ENCODE measurements at places on chromosomes 3 and 15. TPM values are rescaled to one million over a fixed set of nuclear protein-coding genes. Genes with fewer than 3 reads are reported as not detected.

GRCh38 chr15:60003243-60004008 is 685 bp upstream of the FOXB1 start:
- DNase-seq = no peak

Gene IGF2BP2
- total RNA-seq = 60.9 TPM

GRCh38 chr3:40337136-40338108 is 27.9 kb downstream of the EIF1B start:
- DNase-seq = no peak

DNA sequence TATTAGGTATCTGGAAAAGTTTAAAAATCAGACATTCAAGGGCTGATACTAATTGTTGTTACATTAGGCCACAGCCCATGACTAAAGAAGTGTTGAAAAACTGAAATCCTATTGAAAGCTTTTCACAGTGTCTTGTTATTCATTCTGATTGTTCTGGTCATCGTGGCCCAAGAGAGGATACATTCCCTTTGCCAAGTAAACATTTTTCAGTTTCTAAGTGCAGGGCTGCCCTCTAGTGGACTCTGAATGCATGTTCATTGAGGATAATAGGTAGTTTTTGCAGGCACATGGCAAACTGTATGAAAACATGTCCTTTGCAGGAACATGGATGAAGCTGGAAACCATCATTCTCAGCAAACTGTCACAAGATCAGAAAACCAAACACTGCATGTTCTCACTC is 181.1 kb downstream of the MYRIP start:
- no peak for DNase-seq

DNA sequence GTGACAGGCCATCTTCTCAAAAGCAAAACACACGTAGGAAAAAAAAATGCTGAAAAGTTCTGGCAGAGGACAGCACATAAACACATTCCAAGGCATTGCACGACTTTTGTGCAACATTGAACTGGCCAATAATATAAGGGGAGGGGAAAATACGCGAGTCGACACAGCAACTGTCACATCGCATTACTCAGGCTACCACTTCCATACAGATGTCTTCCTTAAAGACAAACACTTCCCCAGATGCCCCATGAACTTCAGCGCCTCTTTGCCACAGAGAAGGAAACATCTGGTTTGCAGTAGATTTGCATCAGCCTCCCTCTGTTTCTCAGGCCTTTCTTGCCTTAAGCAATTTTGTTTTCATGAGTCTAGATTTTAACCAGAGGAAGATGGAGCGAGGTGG is 144.4 kb upstream of the IGF1R start:
- peak; percentile 60 for DNase-seq

DNA sequence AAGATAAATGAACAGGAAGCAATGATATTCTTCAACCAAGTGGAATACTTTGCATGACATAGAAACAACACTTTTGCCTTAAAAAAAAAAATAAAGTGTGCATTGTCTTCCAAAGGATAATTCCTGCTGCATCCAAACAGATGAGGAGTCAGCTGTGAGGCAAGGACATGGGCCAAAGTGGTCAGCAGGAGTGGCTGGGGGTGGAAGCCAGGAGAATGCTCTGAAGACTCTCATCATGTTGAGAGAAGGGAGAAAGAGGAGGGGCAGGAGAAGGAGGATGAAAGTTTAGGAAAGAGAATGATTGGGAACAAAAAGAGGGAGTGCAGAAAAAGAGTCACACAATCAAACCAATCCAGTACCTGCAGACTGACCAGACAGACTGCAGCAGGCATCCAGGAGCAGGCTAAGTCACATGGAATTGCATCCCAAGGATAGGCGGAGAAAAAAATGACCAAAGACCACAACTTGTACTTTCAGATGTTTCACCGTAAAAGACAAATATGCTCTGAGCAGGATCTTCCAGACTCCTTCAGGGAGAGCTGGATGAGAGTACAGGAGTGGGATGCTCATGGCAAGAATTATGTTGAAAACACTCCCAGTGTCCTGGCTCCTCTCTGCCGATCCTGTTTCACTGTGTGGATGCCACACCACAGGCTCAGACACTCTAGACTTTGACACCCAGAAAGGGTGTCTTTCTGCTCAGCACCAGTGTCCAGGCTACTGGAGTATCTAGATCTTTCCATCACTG is 11.9 kb downstream of the ABI3BP start:
- DNase-seq = no peak

Gene PARP15
- total RNA-seq = 4.3 TPM

Gene SYNPR
- 9.9 TPM for total RNA-seq

DNA sequence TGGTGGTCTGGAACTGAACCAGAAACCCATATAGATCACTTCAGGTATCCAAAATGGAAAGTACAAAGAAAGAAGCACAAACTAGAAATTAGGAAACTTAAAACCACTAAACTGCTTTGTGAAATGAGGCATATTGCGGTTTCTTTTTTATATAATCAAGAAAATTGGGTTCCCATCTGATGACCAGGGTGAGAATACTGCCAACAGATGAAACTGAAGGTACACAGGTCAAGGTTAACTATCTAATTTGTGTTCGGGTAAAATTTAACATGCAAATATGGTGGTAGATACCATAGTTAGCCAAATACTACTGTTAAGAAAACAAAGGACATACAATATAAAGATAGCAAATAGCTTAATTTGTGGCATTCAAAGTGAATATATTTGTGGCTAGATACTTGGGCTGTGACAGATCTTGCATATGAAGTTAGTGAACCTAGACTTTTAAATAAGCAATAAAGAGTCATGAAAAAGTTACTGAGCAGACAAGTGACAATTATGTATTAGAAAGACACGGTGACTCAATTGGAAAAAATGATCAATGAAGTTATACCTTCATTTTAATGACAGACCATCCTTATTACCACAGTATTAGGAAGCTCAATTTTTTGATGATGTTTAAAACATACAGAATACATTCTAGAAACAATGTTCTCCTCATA is 127.4 kb downstream of the NR2E3 start:
- no peak for DNase-seq

DNA sequence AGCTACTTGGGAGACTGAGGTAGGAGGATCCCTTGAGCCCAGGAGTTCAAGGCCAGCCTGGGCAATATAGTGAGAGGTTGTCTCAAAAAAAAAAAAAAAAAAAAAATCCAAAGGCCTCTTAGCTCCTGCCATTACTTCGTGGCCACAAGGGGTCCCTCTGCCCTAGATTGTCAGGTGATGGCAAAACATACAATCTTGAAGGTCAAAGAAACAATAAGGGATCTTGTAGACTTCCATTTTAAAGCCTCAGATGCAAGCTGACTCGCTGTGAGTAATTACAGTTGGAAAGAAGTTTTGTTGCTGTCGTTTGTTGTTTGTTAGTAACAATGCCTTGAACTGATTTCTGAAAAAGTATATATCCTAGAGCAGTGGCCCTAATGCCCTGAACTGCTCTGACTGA is 55.9 kb upstream of the PLCL2 start:
- no peak for DNase-seq

Gene CPEB1
- total RNA-seq = 9.9 TPM

DNA sequence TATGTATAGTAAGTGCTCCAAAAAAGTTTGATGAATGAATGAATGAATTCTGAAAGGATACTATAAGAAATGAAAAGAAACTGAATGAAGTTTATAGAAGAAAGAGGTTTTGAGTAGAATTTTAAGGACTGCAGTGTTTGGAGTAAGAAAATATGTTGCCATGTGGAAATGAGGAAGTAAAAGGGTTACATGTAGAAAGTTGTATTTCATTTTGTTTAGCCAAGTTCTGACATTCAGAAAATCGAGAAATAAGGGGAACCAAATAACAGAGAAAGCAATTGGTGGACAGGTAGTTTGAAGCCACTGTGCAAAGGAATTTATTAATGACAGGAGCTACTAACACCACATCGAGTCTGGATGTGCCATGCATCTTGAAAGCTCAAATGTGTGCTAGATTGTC is 200.7 kb downstream of the SATB1 start:
- DNase-seq = no peak

GRCh38 chr15:84797212-84797611 is 19.9 kb upstream of the ALPK3 start:
- DNase-seq = no peak

- DNase-seq = no peak
Observed at GRCh38 chr15:101342056-101342455, 47.0 kb upstream of the SNRPA1 start.

- no peak for DNase-seq
Observed at GRCh38 chr3:59839810-59840515, 790.1 kb upstream of the CFAP20DC start.

Gene CCR9
- 0.48 TPM for total RNA-seq

- DNase-seq = no peak
Observed at GRCh38 chr3:53668872-53669271, 174.5 kb downstream of the CACNA1D start.

DNA sequence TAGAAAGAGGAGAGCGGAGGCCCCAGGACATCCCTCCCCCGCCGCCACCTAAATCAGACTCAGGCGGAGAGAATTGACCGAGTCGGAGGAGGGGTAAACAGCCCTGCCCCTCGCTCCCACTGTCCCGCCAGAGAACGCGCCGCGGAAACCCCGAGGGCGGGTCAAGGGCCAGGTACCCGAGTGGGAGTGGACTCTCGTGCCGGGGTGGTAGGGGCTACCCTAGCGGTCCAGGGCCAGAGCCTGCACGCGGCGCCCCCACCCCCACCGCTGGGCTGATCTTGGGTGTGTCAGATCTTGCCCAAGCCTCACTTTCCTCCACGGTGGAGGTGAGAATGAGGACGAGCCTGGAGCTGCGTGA is 19.0 kb downstream of the SPATA12 start:
- DNase-seq = no peak

GRCh38 chr15:84773716-84774115 is 25.3 kb downstream of the ZNF592 start:
- no peak for DNase-seq

Gene FBXO40
- 2.2 TPM for total RNA-seq

Measured in umbilical cord (tissue), 2 donors.